ENCODE measurements at places on chromosomes 1 and 21. TPM values are rescaled to one million over a fixed set of nuclear protein-coding genes. Genes with fewer than 3 reads are reported as not detected.

Gene FALEC
- 0.25 TPM for total RNA-seq

Gene OR14K1
- not detected for total RNA-seq

Gene BRINP3
- not detected for total RNA-seq

Gene CFAP74
- not detected for total RNA-seq

Gene CHI3L2
- 0.22 TPM for total RNA-seq

Gene MYOG
- not detected for total RNA-seq

Gene RRP1
- total RNA-seq: 16.7 TPM

Gene PRKAA2
- 5.1 TPM for total RNA-seq

Gene IL12RB2
- not detected for total RNA-seq

Gene PCP4
- total RNA-seq: not detected

Gene TINAGL1
- total RNA-seq: 3.4 TPM

Gene LCE6A
- not detected for total RNA-seq

Gene COL8A2
- total RNA-seq: 12.5 TPM

Gene ZNF670
- 3.9 TPM for total RNA-seq

Gene ASCL5
- total RNA-seq: not detected

Gene AIM2
- total RNA-seq: 0.11 TPM

Gene KRTAP26-1
- not detected for total RNA-seq

Gene GLIS1
- total RNA-seq: 0.22 TPM

Gene HTR6
- total RNA-seq: not detected

Gene S100A2
- 2.4 TPM for total RNA-seq

Gene SLC5A9
- not detected for total RNA-seq

Gene PROK1
- not detected for total RNA-seq

Gene SLC1A7
- 0.12 TPM for total RNA-seq

Gene UBAP2L
- total RNA-seq: 87.3 TPM

Gene RPE65
- not detected for total RNA-seq

Gene TFAP2E
- total RNA-seq: 0.11 TPM

Gene APOBEC4
- not detected for total RNA-seq

Gene PRKCZ
- 8.2 TPM for total RNA-seq

Gene OR2G6
- total RNA-seq: not detected

Gene C1orf115
- 4.2 TPM for total RNA-seq

Gene C1orf52
- 15.2 TPM for total RNA-seq

Gene FYB2
- total RNA-seq: not detected

Gene STRIP1
- total RNA-seq: 55.3 TPM

Gene DRAXIN
- 0.12 TPM for total RNA-seq

Gene RIT1
- 40.2 TPM for total RNA-seq

All from uterine smooth muscle cell (primary cell).